Caudate nucleus (tissue), 63 donors: ENCODE measurements at places on chromosomes 7 and 10.

- no peak for DNase-seq
Measured at GRCh38 chr10:44771233-44771995, 139.7 kb upstream of the TMEM72 start.

DNA sequence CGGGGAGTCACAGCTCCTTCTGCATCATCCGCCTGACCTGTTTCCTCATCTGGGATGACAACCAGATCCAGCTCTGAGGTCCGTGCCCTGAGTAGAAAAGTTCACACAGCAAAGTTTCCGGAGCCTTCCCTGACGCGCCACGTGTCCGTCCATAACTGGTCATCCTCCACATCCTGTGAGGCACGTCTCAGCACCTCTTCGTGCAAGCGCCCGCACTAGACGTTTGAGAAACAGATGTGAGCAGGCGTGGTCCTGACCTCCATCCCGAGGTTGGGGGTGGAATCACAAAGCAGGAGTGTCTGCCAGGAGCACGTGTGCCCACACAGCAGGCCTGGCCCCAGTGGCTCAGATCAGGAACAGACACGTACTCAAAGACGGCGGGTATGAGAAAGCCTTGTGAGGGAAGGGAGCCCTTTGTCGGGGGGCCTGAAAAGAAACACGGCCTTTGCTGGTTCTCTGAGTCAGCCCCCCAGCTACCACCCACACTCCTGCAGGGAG lies 520.8 kb downstream of the DNAJB6 start:
- no peak for DNase-seq

GRCh38 chr7:32481176-32481575 lies 9.0 kb downstream of the LSM5 start:
- no peak for DNase-seq

GRCh38 chr7:155729847-155730246 lies 82.4 kb downstream of the SHH start:
- DNase-seq = no peak

DNA sequence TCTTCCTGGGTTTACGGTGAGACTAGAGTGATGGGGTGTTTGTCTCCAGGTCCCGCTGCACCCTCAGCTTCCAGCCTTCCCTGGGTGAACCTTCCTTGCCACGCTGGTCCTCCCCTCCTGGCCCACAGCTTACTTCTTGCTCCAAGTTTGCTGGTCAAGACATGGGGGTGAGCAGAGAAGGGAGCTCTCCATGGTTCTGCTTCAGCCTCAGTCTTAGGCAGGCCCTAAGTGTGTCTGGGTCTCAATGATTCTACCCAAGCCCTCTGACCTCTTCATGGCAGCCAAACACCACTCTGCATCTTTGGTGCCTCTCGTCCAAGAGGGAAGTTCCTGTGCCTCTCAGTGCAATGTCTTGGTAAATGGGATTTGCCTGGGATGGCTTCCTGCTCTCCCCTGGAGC lies 356.5 kb upstream of the KLF6 start:
- no peak for DNase-seq

GRCh38 chr10:133114251-133114650 lies 26.5 kb downstream of the ADGRA1 start:
- DNase-seq = no peak

DNA sequence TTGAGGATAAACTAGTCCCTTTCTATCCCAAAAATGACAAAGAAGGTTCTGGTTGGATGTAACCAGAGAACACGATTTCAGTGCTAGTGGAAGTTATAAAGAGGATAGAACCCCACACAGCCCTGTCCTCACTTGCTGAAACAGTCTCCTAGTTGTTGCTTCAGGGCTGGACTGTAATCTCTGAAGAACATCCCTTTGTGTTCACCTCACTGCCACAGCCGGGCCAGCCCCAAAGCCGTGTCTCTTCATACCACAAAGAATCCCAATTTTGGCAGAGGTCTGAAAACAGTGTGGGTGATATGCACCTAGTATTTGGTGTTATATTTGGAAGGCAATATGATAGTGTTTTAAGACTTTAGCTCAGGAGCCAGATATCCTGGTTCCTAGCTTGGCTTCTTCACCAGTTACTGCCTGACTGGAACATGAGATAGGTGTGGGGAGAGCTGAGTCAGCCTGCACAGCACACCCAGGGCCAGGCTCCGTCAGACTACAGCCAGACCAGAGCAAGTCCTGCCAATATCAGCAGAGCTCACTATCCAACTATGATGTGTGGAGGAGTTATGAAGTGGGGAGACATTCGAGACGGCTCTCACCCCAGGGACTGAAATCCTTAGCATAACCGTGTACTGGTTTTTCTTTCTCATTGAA lies 21.2 kb downstream of the CYP3A4 start:
- DNase-seq = no peak

DNA sequence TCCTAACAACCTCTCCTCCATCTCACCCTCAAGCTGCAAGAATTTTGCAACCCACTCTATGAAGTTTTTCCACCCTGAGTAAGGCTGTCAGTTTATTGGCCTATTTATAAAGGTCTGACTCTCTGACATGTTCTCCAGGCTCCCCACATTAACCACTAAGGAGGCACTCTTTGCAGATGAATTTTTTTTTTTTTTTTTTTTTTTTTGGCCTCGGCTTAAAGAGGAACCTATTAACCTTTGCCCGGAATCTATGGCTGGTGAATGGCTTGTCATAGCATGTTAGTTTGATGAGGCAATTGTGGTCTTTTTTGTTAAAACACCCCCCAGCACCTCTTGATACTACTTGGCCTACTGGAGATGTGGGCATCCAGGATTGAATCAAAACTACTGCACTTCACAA lies 57.1 kb downstream of the TBXAS1 start:
- no peak for DNase-seq

DNA sequence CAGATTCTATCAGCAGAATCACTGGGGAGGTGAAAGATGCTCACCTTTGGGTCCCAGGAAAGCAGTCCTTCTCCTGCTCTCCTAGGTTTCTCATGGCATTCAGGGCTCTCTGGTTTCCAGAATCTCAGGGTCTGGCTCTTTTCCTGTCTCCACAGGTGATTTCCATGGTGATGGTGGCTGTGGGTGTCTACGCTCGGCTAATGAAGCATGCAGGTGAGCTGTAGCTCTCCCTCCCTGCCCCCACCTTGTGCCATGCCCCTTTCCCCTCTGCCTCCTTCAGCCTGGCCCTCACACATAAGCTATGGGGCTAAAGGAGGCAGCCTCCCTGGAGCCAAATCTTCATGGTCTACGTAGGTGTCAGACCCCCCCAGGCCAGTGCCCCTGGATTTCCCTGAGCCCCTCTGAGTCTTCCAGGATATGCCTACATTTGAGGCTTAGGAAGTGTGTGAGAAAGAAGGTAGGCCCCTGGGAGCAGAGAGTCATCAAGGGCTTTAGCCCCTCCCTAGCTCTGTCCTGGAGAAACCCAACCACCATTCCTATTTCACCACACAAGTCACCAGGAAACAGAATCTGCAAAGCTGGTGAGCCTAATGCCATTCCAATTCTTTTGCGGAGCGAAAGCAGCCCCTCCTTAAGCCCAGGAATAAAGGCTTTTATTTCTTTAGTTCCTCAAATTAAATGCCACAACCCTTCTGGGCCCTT lies 17.2 kb downstream of the TSPAN33 start:
- DNase-seq = no peak
